ENCODE measurements at places on chromosomes 16 and 17. TPM values are rescaled to one million over a fixed set of nuclear protein-coding genes. Genes with fewer than 3 reads are reported as not detected.

The BAIAP3 gene
- total RNA-seq: 1.6 TPM

The KRT36 gene
- total RNA-seq: 0.33 TPM

The SPATA32 gene
- not detected for total RNA-seq

The ERAL1 gene
- total RNA-seq: 26.0 TPM

The GRB7 gene
- total RNA-seq: not detected

The AOC2 gene
- total RNA-seq: 2.1 TPM

The VPS35 gene
- 59.9 TPM for total RNA-seq

The ZSCAN10 gene
- total RNA-seq: not detected

The WFDC1 gene
- total RNA-seq: 82.0 TPM

The SLC5A11 gene
- not detected for total RNA-seq

The ALDH3A1 gene
- total RNA-seq: 0.71 TPM

The TRPV3 gene
- total RNA-seq: 3.3 TPM

The TMIGD1 gene
- total RNA-seq: 0.71 TPM

The GNGT2 gene
- total RNA-seq: 1.6 TPM

The SLC6A2 gene
- total RNA-seq: 0.14 TPM

The PPY gene
- total RNA-seq: not detected

Data from sigmoid colon (tissue), 7 donors.